ENCODE measurements at places on chromosomes 7 and 10. TPM values are rescaled to one million over a fixed set of nuclear protein-coding genes. Genes with fewer than 3 reads are reported as not detected.

The WDFY4 gene
- total RNA-seq, result 4.2 TPM

The AHR gene
- 105 TPM for total RNA-seq

The H2BK1 gene
- total RNA-seq, result not detected

The SH2D4B gene
- not detected for total RNA-seq

The TBL2 gene
- 32.5 TPM for total RNA-seq

The FAM131B gene
- 1.6 TPM for total RNA-seq

The SYT15B gene
- total RNA-seq, result 1.9 TPM

The SLC39A12 gene
- not detected for total RNA-seq

The DNTT gene
- total RNA-seq, result not detected

The TAS2R41 gene
- total RNA-seq, result not detected

The FKBP6 gene
- total RNA-seq, result not detected

The SHH gene
- not detected for total RNA-seq

The EPHA1 gene
- not detected for total RNA-seq

The FEZF1 gene
- not detected for total RNA-seq

The TCAF2 gene
- 3.2 TPM for total RNA-seq

The FLNC gene
- total RNA-seq, result 308 TPM

The EGFR gene
- total RNA-seq, result 106 TPM

The CNTNAP2 gene
- 3.5 TPM for total RNA-seq

The AGBL3 gene
- total RNA-seq, result 5.1 TPM

The PIK3CG gene
- 3.0 TPM for total RNA-seq

The TSPAN13 gene
- 13.3 TPM for total RNA-seq

The RAMP3 gene
- total RNA-seq, result 57.2 TPM

The ATOH7 gene
- total RNA-seq, result not detected

The GPR22 gene
- not detected for total RNA-seq

The INA gene
- 1.3 TPM for total RNA-seq

The SPDYE1 gene
- total RNA-seq, result not detected

The ATRNL1 gene
- total RNA-seq, result 6.7 TPM

The DNAH11 gene
- 6.9 TPM for total RNA-seq

The ASB10 gene
- not detected for total RNA-seq

The NFE2L3 gene
- 4.4 TPM for total RNA-seq

The VTI1A gene
- 81.9 TPM for total RNA-seq

The UPK3B gene
- 0.40 TPM for total RNA-seq

The ADGRA1 gene
- total RNA-seq, result 0.13 TPM

The PRSS1 gene
- not detected for total RNA-seq

The PHYHIPL gene
- 0.94 TPM for total RNA-seq

The LIPM gene
- total RNA-seq, result not detected

The PDZD7 gene
- not detected for total RNA-seq

The POLR2J2 gene
- total RNA-seq, result 0.45 TPM

The SPDYE2B gene
- total RNA-seq, result not detected

The TMEM176A gene
- total RNA-seq, result 6.5 TPM

The OGDHL gene
- 1.7 TPM for total RNA-seq

The NUTM2E gene
- not detected for total RNA-seq

The CYP2C19 gene
- not detected for total RNA-seq

The SPACDR gene
- total RNA-seq, result not detected

The COL1A2 gene
- 203 TPM for total RNA-seq

The GFRA1 gene
- total RNA-seq, result 62.5 TPM

The GPC2 gene
- 3.4 TPM for total RNA-seq

The STAG3 gene
- total RNA-seq, result not detected

The AGR2 gene
- total RNA-seq, result not detected

The HYAL4 gene
- total RNA-seq, result not detected

The SPAG6 gene
- not detected for total RNA-seq

The CHCHD2 gene
- total RNA-seq, result 414 TPM

The KIAA1549 gene
- total RNA-seq, result 3.8 TPM

The EPO gene
- total RNA-seq, result not detected

The GRID2IP gene
- not detected for total RNA-seq

The CFAP46 gene
- not detected for total RNA-seq

The CDC14C gene
- total RNA-seq, result not detected

The ACSM6 gene
- 1.2 TPM for total RNA-seq
